ENCODE measurements at places on chromosomes 16 and 17.

- no peak for DNase-seq
Observed at GRCh38 chr16:86566966-86567700, 504 bp downstream of the FOXC2 start.

DNA sequence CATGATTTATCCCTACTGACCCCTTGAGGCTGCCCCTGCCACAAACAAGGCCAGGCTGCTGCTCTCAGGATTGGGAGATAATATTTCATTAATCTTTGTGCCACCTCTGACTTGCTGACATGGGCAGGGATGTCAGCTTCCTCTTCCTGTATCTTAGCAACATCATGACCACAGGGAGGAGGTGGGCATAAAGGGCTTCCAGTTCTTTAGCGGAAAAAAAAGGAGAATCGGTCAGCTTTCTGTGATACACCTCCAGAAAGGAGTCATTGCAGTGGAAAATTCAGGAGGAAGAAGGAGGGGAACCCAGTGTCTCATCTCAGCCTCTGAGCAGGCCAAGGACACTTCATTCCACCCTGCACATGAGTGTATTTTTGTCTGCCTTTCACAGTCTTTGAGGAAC, 206.8 kb upstream of the SDK2 start:
- no peak for DNase-seq

GRCh38 chr16:20740007-20740883, 1.4 kb downstream of the THUMPD1 start:
- DNase-seq, result no peak

DNA sequence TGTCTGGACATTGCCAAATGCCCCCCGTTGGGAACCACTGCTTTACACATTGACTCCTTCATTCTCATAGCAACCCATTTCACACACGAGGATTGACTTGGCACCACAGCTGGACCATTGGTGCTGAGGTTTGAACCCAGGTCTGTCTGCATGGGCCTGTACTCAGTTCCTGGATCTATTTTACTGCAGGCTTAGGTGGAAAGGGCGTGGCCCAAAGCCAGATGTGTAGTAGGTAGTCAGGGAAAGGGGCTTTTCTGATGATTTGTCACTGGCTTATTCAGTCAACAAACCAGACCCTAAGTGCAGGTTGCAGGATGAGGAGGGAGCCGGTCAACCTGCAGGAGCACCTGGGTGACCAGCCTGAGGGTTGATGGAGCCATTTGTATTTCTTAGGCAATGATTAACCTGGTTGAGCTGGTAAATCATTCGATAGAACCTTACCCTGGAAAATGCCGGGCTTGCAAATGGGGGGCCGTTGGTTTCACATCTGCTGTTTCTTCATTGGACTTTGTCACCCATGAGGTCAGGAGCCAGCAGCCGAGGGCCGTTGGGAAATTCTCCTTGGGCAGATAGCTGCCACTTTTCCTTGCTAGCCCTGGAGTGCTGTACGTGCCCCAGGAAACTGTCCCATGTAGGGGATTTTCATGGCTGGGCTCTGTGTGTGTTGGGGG, 104.4 kb downstream of the CMIP start:
- DNase-seq, result no peak

GRCh38 chr17:65230040-65230439, 92.9 kb downstream of the RGS9 start:
- no peak for DNase-seq

DNA sequence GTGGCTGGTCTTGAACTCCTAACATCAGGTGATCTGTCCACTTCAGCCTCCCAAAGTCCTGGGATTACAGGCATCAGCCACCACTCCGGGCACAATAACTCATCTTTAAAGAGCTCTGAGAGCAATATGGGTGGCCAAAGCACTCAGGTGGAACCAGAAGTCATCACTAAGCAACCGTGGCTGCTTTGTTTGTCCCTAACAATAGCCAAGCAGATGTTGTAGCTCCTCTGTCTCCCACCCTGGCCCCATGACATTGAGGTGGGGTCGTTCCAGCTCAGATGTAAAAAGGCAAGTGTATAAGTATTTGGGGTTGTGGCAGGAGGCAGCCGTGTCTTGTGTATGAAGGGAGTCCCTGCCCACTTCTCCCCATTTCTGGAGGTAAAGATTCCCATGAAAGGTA, 3.7 kb upstream of the SCIMP start:
- no peak for DNase-seq

DNA sequence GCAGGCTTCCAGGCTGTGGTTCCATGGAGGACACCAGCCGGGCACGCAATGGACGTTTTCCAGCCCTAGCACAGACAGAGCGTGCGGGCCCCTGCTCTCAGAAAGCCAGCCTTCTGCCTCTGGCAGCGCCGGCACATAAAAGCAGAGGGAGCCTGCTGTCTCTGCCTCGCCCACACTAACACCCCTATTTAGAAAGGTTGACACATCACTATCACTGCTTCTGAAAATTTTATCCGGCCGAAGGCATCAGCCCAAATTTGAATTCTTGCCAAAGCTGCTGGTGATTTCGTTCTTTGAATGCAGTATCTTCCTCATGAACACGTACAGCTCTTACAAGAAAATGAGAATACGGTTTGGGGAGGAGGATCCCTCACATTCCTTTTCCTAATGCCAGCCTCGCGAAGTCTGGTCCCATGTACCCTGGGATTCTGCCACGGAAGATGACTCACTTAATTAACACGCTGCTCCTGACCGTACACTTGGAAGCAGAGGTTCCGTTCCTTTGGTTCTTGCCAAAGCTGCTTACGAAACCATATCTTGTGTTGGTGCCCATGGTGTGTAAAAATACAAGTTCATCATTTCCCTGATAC, 1.3 kb upstream of the RAB11FIP3 start:
- DNase-seq, result no peak

GRCh38 chr16:47599512-47599911, 138.4 kb downstream of the PHKB start:
- no peak for DNase-seq

- DNase-seq, result no peak
Observed at GRCh38 chr17:13140750-13141149, 122.9 kb upstream of the ELAC2 start.

DNA sequence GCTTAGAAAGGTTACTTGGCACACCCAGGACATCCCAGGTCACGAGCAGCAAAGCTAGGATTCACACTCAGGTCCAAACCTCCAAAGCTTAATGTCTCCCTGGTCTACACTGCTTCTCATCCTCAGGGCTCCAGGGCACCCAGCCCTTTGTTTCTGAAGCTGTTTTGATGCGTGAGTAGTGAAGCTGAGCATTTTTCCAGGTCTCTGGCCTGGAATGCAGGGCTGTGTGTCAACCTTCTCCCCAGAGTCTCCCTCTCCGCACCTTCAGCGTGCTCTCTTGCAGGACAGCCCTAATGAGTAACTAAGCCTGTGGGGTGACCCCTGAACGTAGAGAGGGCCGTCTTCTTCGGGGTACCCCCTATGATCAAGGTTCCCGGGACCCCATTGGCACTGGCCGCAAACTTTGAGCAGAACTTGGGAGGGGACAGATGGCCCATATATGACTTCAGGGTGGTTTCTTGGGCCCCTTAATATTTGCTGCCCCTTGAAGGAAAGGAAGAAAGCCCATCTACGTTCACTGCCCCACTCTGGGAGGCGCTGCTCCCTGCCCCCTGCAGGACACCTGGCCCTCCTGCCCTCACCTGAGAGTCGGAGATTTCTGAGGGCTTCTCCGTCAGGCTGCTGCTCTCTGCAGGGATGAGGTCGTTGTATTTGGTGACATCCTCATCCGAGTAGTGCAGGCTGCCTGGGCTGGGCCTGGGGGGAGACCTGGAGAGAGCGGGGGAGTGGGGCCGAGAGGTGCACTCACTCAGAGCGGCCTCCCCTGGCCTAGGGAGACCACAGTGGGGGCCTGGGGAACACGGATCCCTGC, 36.4 kb upstream of the CDC42EP4 start:
- no peak for DNase-seq

DNA sequence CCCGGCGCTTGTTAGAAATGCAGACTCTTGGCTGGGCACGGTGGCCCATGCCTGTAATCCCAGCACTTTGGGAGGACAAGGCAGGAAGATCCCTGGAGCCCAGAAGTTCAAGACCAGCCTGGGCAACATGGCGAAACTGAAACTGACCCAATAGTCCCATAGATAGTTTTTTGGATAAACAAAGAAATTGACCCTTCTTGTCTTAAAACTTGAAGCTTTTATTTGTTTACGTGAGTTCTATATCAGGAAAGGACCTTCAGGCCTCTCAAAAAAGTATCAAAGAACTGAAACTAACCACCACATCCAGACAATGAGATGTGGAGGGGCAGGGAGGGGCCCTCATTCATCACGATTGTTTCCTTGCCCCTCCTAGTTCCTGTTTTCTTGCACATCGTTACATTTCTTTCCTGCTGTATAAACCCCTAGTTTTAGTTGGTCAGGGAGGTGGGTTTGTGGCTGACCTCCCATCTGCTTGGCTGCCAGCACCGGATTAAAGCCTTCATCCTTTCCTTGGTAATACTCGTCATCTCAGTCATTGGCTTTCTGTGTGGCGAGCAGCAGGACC, 29.9 kb upstream of the PRM1 start:
- DNase-seq, result peak; percentile 38

DNA sequence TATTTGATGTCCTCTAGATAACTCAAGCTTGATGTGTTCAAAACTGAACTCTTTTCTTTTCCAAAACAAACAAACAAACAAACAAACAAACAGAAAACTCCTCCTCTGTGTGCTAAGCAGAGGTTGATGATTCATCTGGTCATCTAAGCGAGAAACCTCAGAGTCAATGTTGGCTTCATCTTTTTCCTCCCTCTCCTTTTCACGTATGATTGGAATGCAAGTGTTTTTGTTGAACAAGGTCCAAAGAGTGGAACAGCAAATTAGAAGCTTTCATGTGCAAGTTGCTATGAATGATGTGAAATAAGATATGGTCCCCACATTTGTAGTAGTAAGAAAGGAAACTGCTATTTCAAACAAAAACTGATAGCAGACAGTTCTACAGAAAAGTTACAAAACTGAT, 52.5 kb downstream of the TBX4 start:
- no peak for DNase-seq

GRCh38 chr17:57408071-57408811, 151.9 kb downstream of the MSI2 start:
- DNase-seq, result no peak

- DNase-seq, result no peak
Observed at GRCh38 chr17:57125866-57126265, 40.8 kb downstream of the AKAP1 start.

- DNase-seq, result no peak
Observed at GRCh38 chr17:82023447-82024241, 539 bp downstream of the LRRC45 start.

DNA sequence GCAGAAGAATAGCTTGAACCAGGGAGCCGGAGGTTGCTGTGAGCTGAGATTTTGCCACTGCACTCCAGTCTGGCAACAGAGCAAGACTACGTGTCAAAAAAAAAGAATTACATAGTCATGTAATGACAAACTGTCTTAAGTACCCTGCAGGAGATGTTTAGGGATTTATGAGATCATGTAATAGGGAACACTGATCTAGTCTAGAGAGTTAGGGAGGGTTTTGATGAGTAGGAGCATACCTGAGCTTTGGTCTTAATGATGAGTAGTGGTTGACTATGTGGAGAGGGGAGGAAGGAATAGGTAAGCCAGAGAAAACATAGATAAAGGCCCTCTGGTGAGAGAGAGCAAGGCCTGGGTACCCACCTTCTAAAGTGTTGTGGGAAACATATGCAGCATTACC, 30.1 kb upstream of the NF1 start:
- no peak for DNase-seq

- no peak for DNase-seq
Observed at GRCh38 chr17:43660816-43661493, 767 bp downstream of the MEOX1 start.

- DNase-seq, result no peak
Observed at GRCh38 chr16:51994597-51994996, 552.3 kb downstream of the TOX3 start.

DNA sequence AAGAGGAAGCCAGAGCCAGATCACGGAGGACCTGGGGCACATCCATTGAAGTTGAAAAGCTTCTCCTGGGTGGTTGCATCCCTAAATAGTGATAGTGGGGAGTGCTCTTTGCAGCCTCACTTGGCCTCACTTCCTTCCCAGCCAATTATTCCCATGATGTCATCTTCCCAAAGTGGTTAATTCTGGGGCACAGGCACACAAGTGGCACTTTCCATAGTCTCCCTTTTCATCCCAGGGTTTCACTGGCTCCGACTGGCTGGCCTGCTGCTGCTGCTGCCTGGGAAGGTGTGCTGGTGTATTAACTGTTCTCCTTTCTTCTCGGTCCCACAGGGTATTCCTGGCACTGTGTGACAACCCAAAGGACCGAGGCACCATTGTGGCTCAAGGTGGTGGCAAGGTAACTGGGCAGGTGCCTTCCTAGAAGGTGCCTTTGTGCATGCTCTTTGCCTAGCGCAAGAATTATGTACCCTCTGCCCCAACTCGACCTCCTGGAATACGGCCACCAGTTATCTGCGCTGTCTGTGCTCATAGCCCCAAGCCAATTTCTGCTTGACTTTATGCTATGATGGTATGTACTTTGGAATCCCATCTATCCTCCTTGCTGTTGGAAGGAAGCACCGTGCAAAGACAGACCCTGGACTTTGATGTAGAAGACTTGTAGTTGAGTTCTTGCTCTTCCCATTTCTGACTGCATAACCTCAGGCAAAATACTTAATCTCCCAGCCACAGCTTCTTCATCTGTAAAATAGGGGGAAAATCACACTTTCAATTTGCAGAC, 18.4 kb downstream of the SLC35G3 start:
- DNase-seq, result no peak

DNA sequence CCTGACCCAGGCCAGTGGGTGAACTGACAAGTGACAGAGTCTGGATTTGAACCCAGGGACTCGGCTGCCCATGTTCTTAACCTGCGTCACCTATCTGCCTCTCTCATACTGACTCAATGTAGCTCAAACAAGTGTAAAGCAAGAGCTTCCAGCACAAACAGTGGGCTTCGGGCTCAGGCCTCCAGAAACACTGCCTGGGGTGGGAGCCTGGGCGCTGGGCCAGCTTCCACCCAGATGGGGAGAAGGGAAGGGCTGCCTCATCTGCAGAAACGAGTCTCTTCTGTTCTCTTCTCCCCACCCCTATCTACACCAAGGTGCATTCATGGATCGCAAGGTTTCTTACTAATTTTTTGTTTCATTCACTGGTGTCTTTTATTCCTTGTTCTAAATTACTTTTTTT, 1.3 kb downstream of the CDRT4 start:
- DNase-seq, result no peak

GRCh38 chr16:8678068-8678927, 3.9 kb downstream of the ABAT start:
- DNase-seq, result no peak

DNA sequence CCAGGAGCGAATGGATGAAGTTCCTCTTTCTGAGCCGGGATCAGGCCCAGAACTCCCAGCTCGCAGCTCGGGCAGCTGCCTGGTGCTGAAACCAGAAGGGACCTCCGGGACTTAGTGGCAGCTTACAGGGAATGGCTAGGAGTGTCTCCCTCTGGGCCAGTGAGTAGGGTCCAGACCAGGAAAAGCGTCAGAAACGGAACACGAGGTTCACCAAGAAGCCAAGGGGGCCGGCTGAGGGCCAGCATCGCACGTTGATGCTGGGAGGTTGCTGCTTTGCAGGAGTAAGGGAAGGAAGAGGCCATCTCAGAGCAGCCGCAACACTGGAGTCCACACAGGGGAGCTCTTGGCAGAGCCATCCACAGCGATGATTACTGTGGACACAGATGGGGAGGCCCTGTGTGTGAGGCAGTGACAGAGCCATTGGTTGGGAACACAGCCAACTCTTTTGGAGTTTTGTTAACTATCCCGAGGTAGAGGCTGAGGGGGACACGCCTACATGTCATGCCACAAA, 74.0 kb upstream of the CREBBP start:
- no peak for DNase-seq
